ENCODE measurements at places on chromosomes 2 and 18. TPM values are rescaled to one million over a fixed set of nuclear protein-coding genes. Genes with fewer than 3 reads are reported as not detected.

- DNase-seq = no peak
These were observed 27.2 kb upstream of the PAPOLG start for GRCh38 chr2:60728855-60729254.

DNA sequence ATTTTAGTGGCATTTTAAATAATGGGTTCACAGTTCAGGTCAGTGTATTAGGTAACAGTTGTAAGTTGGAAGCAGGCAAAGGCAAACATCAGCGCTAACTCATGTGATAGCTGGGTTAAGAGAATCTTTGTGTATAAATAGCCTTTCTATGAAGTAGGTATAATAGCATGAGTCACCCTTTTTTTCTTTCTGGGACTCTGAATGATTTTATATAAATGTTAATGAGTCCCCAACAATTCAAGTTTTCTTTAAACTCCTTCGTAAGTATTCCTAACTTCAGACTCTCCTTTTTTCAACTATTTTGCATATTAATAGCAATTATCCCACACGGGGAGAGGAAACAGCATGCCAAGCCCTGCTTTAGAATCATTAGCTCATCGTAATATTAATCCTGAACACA, 384.3 kb downstream of the PIK3C3 start:
- no peak for DNase-seq

DNA sequence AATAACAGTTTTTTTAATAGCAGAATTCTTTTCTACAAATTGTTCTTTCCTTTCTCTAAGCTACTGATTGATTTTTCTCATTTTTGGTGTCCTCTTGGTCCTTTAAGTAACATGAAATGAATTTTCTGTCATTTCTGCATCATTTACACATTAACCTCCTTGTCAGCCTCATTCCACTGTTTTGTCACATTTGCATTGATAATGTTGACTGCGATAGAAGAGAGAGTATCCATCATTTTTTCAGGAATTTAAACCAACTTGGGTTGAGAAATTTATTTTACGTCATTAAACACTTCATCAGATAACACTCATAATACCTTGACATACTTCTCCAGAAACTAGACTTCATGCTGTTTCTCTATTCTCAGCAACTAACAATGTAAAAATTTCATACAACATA, 422.2 kb downstream of the LRRTM4 start:
- no peak for DNase-seq

DNA sequence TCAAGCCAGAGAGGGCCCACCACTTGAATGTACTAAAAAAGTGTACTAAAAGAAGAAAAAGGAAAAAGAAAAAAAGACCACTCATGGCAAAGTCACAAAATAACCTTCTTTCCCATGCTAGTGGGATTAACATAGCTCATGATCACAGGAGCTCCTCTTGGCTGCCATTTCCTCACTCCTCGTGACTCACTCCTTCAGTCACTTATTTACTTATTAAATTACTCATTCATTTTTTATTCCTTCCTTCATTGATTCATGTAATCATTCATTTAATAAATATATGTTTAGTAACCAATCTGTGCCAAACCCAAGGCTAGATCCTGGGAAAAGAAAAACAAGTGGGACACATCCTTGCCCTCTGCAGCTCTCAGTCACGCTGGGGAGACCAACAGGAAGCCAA, 300.5 kb downstream of the INSIG2 start:
- no peak for DNase-seq

DNA sequence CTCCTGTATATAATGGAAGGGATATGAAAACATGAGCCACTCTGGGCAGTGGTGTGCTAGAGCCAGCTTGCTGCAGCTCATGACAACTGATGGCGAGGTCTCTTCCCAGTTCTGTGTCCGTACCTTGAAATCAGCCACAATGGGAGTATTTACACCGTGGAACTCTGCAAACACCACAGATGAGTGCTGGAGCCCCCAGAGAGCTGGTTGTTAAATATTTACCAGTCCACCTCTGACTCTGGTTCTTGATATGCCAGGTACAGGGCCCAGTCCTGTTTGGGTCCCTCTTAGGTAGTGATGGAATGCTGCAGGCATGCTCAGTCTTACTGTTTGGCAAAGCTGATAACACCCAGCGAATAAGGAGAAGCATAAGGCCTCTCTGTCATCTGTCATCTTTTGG, 116.1 kb upstream of the GLI2 start:
- no peak for DNase-seq

The MSTN gene
- 0.38 TPM for total RNA-seq

The WDSUB1 gene
- 11.6 TPM for total RNA-seq

The CRACDL gene
- total RNA-seq = 14.8 TPM

The MDH1B gene
- 8.1 TPM for total RNA-seq

The GPD2 gene
- 32.3 TPM for total RNA-seq

The OBSL1 gene
- 123 TPM for total RNA-seq

The NDUFB3 gene
- 101 TPM for total RNA-seq
